Activated CD4-positive, alpha-beta T cell treated with anti-CD3 and anti-CD28 coated beads, Interleukin-2, amount 50 U/mL, for 24 hours (primary cell): ENCODE measurements at places on chromosomes 5 and 9.

DNA sequence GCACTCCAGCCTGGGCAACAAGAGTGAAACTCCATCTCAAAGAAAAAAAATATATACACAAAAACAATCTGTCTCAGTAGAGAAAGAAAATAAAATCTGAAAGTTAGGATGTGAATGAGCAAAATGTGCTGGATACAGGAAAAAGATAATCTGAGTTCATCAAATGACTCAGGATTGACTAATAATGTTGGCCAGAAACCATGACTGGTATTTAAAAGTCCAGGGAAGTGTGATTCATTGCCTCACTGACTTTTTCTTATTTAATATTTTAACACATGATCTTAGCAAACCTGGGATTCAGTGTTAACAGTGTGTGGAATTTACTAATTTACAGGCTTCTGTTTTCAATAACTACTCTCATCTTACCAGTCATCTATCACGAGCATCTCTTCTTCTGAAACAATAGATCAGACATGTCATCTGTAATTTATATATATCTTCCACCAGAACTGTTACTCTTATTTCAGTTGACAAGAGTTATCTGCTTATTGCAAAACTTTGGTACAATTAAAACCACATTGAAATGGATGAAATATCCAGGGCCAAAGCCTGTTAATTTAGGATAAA, 256.7 kb downstream of the CDH12 start:
- DNase-seq, result no peak

- DNase-seq, result no peak
Measured at GRCh38 chr5:132000677-132001453, 10.6 kb downstream of the ACSL6 start.

DNA sequence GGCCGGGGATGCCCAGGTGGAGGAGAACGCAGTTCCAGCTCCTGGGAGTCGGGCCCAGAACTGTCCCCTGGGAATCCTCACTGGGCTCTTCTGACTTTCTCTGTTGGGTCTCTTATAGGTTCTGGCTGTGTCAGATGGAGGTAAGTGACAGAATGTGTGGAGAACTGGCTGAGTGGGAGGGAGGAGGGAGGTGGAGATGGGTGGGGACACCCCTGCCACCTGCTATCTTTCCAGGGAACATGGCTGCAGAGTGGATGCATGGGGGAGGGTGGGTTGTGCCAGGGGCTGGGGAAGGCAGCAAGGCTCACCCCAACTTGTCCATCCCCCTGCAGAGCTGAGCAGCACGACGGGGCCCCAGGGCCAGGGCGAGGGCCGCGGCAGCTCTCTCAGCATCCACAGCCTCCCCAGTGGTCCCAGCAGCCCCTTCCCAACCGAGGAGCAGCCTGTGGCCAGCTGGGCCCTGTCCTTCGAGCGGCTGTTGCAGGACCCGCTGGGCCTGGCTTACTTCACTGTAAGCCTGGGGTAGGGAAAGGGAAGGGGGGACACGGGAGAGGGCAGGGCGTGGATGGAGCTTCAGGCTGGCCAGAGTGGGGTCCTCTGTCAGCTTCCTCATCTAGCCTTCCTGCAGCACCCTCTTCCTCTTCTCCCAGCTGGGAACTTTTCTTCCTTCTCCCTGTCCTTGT, 8.3 kb downstream of the RGS14 start:
- no peak for DNase-seq

DNA sequence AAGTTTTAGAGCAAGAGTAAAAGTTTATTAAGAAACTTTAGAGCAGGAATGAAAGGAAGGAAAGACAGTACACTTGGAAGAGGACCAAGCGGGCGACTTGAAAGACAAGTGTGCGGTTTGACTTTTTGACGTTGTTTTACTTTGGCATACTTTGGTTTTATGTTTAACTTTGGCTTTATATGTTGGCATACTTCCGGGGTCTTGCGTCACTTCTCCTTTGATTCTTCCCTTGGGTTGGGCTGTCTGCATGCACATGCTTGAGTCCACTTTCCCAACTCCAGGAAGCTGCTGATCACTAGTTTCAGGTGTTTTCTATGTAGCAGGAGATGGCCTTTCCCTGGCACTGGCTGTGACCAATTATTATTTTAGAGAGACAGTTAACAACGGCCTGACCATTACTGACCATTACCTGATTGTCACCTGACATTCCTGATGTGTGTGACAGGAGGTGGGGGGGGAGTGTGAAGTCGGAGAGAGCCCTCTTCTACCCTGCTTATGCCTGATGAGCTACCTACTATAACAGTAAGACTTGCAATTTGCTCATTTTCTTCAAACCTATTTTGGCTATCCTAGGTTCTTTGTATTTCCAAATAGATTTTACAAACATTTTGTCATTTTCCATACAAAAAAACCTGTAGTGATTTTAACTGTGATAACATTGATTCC, 45.5 kb downstream of the TNFSF8 start:
- no peak for DNase-seq

DNA sequence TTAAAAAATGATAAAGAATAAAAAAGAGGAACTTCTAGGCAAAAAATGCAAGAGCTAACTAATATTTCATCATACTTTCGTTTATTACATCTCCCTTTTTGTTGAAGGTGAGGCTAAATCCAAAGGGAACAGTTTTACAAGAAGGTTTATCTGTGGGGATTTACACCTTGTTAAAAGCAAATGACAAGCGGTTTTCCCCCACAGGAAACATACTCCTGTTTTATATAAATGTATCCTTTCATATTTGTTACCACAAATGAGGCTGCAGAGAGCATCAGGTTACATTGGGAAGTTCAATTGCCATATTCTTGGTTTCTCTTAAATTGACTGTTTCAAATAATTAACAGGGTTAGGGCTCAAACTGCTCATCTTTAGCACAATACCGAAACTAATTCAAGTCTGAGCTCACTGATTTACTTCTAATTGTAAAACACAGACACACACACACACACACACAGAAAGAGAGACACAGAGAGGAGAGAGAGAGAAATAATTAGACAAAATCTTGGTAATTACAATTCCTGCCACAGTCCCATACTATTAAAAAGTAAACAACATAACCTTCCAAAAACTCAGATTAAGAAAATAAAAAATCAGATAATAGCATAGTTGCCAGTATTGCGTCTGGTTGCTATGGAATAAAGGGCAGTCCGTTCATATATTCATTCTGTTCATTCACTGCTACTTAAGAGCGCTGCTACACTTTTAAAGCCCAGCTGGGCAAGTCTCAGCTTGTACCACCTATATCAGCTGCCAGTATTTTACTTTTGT, 17.1 kb downstream of the RFX3 start:
- no peak for DNase-seq

GRCh38 chr9:85416715-85417114, 325.0 kb downstream of the AGTPBP1 start:
- DNase-seq, result no peak

DNA sequence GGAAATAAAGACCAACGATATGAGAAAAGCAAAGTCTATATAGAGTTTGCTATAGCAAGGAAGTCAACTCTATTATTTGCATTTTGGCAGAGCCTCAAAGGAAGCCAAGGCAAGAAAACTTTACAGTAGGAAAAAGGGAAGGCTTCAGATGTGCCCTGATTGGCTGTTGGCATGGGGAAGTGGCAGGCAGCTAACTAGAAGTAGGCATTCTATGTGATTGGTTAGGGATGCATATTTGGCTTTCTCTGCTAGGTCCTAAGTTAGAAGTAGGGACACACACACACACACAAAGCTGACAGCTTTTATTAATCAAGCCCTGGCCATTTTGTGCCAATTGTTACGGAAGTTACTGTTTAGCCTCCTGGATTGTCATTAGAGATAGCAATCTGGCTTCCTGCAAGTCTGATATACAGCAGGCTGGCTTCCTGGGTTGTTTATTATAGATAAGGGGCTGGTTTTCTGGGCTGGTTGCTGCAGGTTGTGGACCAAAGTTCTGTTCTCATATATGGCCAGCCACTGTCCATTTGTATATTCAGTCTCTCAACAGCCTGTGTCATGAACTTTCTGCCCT, 308.1 kb upstream of the GRAMD2B start:
- DNase-seq, result no peak

DNA sequence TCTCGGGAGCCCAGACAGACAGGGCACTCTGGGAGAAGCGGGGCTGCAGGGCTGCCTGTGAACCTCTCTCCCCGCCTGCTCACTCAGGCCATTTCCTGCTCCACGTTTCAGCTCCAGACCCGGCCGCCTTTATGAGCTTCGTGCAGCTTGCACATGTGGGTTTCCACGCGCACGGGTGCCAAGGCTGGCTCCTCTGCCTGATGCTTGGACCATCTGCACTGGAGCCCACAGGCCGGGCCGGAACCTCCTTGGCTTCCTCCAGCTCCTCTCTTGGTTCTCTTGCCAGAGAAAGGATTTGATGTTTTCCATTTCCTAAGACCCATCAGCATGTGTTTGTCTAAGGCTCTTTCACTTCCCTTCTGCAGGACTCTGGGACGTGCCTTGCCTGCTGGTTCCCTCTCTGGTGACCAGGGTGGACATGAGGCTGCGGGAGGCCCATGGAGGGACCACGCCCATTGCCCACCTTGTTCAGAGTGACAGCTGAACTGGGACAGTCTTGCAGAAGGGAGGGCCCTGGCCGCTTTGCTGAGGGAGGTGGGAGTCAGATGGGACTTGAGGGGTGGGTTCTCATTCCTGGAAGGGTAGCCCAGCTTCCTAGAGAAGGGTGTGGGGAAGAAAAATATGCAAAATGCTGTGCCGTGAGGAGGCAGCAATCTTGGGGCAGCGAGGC, 23.3 kb upstream of the COL5A1 start:
- no peak for DNase-seq
